ENCODE measurements at places on chromosomes 12 and 14.
A peak's percentile ranks its signal among the peaks of the same experiment; 100 is the strongest.

DNA sequence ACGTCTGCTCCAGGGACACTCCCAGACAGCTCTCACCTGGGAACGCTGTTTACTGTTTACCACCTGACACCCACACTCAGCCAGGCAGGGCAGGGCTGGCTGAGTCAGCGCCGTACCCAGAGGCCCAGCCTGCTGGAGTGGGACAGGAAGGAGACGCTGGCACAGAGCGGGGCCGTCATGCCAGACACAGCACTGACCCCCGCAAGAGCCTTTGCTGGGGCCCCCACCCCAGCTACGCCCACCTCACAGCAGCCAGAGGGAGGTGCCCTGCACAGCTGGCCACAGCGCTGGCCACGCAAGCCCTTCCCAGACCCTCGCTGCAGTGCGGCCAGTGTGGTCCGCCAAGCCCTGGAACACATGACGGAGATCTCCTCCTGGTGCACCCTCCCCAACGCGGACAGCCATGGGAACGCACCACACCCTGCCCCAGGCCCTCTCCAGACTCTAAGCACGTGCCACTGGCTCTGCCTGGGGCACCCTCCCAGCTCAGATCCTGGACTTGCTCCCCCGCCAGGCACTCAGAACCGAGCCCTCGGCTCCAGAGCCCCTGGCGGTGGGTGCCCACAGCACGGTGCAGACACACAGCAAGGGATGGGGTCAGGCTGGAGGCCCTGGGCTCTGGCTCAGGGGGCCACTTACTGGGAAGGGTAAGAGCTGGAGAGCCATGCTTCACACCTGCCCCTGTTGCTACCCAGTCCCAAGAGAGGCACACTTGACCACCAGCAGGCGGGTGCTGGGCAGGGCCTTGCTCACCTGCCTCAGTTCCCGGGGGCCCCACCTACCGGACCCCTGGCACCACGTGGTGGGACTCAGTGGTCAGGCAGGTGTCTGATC lies 5.7 kb downstream of the AHNAK2 start:
- peak; percentile 45 for DNase-seq

DNA sequence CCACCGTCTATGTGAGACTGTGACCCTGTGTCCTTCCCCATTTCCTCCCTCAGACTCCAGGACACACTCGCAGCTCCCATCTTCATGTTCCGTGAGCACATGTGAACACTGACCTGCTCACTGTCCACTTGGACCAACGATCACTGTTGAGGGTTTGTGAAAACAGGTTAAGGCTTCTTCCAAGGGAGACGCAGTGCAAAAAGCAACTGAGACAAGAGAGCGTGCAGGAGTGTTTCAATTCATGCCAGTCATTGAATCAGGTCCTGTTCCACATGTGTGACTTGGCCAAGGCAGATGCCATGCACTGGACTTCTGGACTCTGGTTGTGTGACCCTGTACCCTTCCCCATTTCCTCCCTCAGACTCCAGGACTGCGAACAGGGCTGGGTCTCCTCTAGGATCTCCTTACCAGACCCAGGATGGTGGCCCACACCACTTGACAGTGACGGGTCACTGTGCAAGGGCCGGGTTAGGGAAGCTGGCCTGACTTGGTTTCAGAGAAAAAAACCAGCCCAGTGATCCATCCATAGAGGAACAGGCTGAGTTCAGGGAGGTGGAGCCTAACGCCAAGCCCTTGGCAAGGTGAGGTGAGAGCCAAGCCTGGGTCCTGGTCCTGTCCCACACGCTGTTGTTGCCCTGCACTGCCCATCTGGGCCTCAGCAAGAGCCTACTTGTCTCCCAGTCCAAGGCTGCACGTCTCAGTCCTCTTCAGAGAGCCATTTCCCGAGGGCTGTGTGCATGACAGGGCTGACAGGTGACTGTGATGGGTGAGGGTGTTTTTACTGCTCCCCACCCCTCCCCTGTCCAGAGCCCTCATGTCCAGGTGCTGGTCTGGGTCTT lies 5.7 kb upstream of the KRT5 start:
- DNase-seq: no peak

DNA sequence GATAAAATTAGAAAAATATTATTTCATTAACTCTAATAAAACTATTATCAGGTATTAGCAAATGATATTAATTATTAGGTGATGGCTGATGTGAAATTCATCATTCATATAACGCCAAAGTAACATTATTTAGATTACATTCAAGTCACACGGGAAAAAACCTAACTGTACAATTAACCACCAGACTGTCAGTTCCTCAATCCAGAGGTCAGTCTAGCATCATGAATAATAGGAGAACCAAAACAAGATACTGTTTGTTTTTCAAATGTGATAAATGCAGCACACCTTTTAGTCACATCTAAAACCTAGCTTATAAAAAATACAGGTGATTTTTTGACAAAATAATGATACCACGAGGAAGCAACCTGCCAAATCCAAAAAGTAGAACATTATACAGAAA lies 19.6 kb downstream of the SENP1 start:
- no peak for DNase-seq

DNA sequence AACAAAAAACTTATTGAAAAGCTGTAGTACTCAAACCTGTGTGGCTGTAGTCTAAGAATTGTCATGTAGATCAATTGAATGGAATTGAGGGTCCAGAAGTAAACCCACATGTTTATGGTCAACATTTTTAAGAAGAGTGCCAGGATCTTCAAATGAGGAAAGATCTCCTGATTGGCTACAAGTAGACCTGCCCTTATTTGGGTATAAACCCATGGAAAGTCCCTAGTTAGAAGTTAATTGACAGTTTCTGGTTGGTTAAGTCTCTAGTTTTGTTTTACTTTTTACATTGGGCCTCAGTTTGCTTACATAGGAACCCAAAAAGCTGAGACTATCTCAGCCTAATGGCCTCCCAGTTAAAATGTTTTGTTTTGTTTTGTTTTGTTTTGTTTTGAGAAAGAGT lies 91.9 kb upstream of the RESF1 start:
- no peak for DNase-seq

DNA sequence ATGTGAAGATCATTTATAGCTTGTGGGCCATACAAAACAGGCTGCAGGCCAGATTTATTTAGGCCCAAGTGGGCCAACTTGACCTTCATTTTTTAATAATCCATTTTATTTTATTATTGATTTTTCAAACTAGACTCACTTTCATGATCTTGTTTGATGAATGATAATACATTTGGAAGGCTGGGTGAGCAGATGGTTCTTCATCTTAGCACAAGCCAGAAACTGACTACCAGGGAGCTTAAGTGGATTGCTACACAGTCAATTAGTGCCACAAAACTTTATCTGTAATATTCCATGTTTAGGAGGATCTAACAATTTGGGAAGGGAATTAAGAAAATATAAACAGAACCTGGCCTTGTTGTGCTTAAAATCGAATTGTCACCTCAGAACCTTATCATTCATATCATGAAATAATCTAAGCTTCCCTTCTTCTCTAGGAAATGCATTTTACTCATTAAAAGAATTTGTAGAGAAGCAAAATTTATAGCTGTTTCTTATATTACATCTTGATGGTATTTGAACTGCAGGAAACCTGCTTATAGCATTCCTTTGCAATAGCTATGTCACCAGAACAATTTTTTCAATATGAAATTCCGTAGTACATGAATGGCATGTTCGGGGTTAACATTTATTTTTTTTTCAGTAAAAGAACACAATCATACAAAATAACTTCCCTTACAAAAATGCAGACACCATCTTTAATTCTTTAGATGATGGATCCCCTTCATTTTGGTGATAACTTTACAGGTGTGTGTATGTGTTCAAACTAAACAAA lies 62.0 kb upstream of the CSRP2 start:
- DNase-seq: no peak

GRCh38 chr12:66050610-66051009 lies 79.9 kb downstream of the LLPH start:
- no peak for DNase-seq

GRCh38 chr12:16112612-16113560 lies 164.6 kb downstream of the SLC15A5 start:
- no peak for DNase-seq

GRCh38 chr14:71780075-71780474 lies 152.2 kb upstream of the RGS6 start:
- no peak for DNase-seq

GRCh38 chr14:87628129-87628528 lies 364.9 kb downstream of the GALC start:
- DNase-seq: no peak

GRCh38 chr14:67571991-67572323 lies 28.1 kb downstream of the PIGH start:
- no peak for DNase-seq

GRCh38 chr14:57981817-57982560 lies 116.1 kb upstream of the SLC35F4 start:
- DNase-seq: no peak

DNA sequence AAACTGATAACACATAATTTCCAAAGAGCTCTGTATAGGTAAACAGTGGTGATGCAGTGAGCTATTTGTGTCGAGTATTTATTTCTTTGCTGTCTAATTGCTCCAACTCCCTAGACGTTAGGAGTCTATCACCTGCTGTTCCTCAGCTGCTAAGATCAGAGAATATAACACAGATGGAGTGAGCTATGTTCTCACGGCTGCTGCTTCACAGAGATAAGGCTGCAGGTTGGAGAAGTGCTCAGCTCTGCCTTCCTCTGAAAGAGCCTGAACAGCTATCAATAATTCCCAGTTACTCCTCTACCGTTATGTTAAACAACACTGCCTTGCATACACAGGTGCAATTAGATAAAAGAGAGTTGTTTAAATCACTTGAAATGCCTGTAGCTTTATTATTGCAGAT lies 103.2 kb upstream of the MDGA2 start:
- DNase-seq: no peak

- DNase-seq: no peak
Observed at GRCh38 chr12:22539055-22539454, 5.3 kb downstream of the C2CD5 start.

- no peak for DNase-seq
Observed at GRCh38 chr12:81257947-81258551, 180.2 kb downstream of the ACSS3 start.

DNA sequence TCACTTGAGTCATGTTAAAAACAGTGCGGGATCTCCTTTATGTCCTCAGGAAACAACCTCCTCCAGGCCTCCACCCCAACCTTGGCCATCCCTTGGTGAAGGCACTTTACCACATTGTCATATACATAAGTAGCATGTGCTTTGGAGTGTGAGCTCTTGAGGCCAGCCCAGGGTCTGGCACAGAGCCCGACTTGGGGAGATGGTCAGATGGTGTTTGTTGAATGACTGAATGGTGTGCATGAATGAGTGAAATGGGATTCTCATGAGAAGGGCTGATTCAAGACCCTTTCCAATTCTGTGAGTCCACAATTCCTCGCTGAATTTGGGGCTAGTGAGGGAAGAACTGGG lies 52.9 kb upstream of the DLK1 start:
- DNase-seq: no peak

DNA sequence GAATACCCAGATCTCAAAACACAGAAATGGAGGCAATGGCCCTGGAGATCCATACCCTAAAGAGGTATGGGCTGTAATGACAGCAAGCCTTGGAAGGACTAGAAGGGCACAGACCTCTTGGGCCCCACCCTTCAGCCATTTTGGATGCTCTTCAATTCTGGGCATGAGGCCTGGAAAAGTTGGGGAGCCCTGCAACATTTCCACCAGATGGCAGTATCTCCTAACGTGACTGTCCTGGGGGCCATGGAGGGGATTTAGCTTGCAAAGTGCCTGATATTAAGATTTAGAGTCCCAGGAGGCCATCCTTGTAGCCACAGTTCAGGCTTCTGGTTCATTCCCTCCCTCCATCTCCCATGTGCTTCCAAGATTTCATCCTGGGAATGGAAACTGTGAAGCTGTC lies 30.2 kb downstream of the KCNA5 start:
- DNase-seq: no peak

- DNase-seq: no peak
Observed at GRCh38 chr14:103232031-103232808, 101.8 kb upstream of the EIF5 start.

- no peak for DNase-seq
Observed at GRCh38 chr14:89486961-89487360, 69.9 kb upstream of the FOXN3 start.

- DNase-seq: no peak
Observed at GRCh38 chr12:57160040-57160439, 12.6 kb upstream of the LRP1-AS start.

GRCh38 chr14:87203346-87203745 lies 789.6 kb downstream of the GALC start:
- DNase-seq: no peak

DNA sequence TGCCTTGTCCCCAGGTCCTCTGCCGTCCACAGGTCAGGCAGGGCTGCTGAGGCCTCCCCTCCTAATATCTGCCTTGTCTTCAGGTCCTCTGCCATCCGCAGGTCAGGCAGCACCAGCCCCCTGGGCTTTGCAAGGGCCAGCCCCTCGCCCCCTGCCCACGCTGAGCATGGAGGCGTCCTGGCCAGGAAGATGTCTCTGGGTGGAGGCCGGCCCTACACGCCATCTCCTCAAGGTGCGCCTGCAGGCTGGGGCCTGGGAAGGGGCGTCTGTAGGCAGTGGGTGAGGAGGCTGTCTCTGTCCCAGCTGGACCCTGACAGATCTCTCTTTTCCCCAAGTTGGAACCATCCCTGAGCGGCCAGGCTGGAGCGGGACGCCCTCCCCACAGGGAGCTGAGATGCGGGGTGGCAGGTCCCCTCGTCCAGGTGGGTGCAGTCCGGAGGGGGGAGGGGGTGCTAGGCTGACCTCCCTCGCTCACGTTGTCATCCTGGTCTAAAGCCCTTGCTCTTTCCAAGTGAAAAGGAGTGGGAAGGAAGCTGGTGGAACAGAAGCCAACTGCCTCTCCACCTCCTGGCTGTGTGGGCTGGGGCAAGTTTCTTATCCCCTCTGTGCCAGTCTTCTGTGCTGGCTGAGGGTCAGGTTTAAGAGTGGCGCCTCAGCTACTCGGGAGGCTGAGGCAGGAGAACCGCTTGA lies 13.9 kb upstream of the PUS1 start:
- DNase-seq: no peak

Data from naive thymus-derived CD8-positive, alpha-beta T cell (primary cell).